Immature natural killer cell (primary cell): ENCODE measurements at places on chromosomes 13 and 19.

DNA sequence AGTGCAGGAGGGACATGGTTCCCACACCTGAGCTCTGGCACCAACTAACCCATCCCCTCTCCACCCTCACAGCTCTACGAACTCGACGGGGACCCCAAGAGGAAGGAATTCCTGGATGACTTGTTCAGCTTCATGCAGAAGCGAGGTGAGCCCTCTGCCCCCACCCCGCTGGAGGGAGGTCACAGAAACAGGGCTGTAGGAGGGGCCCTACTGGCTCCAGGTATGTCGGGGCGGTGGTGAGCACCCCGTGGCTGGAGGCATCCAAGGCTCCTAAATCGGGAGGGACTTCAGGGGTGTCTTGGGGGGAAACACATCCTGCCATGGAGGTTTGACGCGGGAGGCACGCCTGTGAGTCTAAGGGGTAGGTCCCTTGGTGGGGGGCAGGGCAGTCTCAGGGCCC, 24.1 kb upstream of the WDR18 start:
- DNase-seq: no peak

DNA sequence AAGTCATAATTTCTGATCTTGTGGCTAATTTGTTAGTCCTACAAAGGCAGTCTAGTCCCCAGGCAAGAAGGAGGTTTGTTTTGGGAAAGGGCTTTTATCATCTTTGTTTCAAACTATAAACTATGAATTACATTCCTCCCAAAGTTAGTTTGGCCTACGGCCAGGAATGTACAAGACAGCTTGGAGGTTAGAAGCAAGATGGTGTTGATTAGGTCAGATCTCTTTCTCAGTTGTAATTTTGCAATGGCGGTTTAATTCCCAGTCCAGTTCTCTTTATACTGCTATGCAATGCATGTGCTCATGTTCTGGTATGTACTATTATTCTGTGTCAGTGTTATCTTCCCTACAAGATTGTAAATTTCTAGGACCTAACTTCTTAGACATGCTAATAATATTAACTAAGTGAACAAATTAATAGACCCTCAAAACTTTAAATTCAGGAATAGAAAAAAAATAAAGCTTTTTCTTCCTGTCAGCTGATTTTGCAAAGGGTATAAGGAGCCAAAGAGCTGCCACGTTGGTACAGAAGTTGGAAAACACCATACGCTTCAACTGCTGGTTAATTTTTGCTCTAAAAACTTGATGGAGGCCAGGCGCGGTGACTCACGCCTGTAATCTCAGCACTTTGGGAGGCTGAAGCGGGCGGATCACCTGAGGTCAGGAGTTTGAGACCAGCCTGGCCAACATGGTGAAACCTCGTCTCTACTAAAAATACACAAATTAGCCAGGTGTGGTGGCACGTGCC, 1.3 kb upstream of the DNAJC15 start:
- DNase-seq: no peak

- no peak for DNase-seq
Observed at GRCh38 chr13:25018729-25019115, 77.2 kb upstream of the PABPC3 start.

DNA sequence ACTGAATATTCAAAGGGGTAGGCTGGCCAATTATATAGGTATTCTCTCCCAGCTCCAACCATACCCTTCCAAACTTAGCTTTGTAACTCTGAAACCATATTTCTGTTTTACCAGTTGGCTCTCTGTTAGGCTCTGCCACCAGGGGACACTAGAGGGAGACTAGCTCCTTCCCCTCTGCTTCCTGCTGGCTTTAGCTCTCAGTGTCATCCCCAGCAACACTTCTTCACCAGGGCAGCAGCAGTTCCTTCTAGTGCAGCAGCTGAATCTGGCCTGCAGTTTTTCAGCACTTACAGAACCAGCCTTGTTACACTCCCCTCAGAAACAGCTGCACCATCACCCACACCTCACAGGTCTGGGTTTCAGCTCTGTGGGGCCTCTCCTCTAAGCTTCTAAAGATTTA, 51.0 kb upstream of the DOCK9 start:
- DNase-seq: peak; percentile 48

DNA sequence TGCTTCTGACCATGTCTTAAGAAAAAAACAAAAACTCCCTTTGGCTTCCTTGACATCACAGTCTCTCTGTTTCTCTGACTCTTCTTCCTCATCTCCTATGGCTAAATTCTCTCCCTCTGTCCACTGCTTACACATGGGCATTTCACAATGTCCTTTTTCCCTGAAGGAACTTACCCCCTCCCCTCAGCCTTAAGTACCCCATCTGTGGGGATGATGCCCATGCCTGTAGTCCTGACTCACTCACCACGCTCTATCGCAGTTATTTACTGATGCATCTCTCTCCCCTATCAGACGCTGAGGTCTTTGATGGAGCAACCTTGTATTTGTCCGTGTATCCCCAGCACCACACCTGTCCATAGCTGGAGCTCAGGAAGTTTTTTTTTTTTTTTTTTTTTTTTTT, 32.4 kb downstream of the ACTN4 start:
- no peak for DNase-seq
